ENCODE measurements at places on chromosomes 2 and 18.

DNA sequence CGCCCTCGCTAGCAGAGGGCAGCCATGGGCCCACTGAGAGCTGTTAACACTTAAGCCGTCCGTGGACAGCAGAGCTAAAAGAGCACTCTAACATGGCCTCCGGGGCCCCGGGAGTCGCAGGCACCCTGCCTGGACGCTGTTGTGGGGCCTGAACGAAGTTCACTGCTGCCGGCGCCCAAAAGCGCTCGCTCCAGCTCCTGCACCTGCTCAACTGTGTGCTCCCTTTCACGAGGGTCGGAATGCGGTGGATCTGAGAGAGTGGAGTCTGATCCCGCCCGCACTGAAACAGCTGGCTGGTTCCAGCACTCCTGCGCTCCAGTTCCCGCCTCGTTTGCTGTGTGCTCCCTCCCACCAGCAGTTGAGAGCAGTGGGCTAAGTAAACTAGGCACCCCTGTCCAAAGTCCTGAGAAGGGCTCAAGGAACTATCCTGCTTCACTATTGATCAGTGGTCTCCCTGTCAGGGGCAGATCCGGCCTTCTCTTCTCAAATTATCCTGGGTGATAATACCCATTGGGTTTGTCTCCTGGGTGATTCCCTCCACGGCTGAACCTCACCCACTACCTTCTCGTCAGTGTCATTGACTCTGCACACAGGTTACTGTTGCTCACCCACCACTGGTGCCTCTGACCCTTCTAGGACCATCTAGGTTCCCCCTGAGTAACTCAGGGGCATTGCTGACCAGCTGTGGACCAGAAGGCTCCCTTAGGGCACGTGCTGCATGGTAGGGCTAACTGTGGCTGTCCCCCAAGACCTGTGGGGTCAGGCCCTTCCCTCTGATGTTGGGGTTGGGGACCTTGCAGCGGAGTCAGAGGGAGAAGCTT, 23.5 kb downstream of the B3GNT7 start:
- no peak for DNase-seq

GRCh38 chr2:222959358-222959757, 92.6 kb upstream of the KCNE4 start:
- no peak for DNase-seq

DNA sequence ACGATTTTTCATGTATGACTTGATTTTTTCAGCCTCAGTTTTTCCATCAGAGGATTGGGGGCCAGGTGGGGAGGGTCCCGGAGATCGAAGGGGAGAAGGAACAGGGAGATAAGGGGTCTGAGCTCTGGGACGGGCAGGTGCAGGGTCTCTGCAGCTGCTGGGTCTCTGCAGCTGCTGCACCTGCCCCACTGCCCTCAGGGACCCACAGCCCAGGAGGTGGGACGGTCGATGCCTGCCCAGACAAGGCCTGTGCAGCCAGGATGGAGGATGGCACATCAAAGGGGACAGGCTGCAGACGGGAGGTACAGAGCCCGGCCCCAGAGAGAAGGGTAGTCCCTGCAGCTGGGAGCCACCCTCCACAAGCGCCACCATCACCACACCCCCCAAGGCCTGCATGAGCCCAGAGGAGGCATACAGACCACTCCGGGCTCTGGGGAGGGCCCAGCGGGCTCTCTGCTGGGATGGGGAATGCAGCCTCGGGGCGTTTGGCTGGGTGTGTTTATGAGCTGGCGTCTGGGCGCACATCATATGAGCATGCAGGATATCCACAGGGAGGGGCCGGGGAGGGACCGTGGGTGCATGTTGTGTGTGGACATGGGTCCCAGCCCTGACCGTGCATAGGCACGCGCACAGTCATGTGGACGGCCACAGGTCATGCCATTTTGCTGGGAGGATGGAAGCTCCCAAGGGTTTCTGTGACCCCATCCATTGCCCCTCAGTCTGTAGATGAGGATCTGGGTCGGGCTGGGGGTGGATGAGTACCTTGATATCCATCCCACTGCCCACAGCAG, 34.9 kb upstream of the GPC1 start:
- DNase-seq, result peak; percentile 44

- DNase-seq, result no peak
These were observed 50.3 kb downstream of the MTERF4 start for GRCh38 chr2:241051578-241052487.

GRCh38 chr2:45009303-45009927, at the start of gene SIX2:
SIX2 (minus strand) TSS chr2:45009452; CDS start chr2:45009110, 342 bp downstream.
- peak; percentile 94 for DNase-seq

GRCh38 chr2:192124571-192124970, 70.2 kb downstream of the TMEFF2 start:
- DNase-seq, result no peak

- DNase-seq, result no peak
These were observed 72.6 kb downstream of the TRABD2A start for GRCh38 chr2:84808279-84808678.

DNA sequence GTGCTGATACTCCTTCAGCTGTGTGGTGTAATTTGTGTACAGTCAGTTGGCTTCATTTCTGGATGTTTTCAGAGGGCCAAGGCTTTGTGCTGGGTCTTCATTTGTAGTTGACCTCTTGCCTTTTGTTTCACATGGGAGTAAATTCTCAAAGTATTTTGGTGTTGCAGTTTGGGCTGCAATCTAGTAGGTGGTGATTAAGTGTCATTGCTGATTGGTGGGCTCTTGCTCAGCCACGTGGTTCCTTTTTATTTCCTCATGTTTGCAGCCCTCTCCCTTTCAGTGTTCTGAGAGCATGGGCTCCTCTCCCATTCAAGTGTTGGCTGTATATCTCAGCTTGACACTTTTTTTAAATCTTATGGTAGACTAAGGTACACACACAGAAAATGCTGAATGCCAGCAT, 96.8 kb downstream of the SNTG2 start:
- DNase-seq, result no peak

DNA sequence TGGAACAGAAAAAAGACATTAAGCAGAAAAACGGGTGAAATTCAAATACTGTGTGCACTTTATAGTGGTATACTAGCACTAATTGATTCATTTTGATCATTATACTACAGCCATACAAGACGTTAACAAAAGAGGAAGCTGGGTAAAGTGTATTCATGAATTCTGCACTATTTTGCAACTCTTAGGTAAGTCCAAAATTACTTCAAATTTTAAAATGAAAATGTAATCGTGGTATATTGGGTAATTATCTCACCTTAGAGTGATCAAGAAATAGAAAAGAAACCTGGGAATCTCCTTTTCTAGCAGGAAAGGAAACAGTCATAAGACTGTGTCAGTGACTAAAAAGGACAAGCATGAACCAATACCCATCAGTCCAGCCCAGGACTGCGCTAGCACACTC, 5.4 kb downstream of the TGFBRAP1 start:
- no peak for DNase-seq

GRCh38 chr2:237202288-237203030, 116.8 kb downstream of the COPS8 start:
- DNase-seq, result no peak

DNA sequence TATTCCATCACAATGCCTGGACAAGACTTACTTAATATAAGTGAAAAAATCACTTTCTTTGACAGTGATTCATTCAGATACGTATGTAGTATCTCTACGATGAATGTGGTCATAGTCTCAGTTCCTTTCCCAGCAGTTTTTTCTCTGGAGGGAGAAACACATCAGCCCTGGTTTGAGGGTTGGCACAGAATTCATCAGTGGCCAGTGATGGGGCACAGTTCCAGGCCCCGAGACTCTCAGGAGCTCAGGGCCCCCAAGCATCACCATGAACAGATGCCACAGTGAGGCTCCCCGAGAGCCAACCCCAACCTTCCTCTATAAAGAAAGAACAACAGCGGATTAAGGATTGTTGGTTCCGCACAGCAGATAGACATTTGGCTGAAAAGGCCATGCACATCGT, 12.5 kb downstream of the PRKAG3 start:
- DNase-seq, result no peak

- DNase-seq, result no peak
These were observed 263.1 kb downstream of the ARHGAP15 start for GRCh38 chr2:143392358-143392757.

- DNase-seq, result no peak
These were observed 300.7 kb downstream of the SP3 start for GRCh38 chr2:173664513-173664910.

DNA sequence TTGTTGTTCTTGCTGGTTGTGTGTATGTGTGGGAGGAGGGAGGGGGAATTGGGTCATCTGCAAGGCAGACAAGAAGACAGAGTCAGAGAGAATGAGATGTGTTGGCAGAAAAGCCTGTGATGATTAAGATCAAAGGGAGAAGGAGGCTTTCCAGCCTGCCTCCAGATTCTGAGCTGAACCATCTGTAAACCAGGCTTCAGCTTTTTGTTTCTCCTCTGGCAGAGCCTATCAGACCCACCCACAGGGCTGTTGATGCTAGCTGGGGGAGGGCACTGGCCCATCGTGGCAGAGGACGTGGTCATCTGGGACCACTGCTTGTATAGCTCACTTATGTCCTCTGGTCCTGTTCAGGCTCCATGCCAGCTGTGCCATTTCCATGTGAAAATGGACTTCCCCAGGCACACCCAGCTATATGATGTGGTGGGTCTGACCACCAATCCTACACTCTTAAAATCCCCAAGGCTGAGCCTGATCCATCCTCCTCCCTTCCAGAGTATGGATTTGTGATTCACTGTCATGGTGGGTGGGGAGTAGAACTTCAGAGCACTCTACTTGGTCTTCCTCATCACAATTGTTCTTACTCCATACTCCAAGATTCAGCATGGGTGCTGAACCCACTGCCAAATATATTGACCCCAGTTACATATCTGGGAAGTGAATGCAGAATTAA, 27.8 kb upstream of the COL6A3 start:
- no peak for DNase-seq

GRCh38 chr2:202007015-202007982, 26.4 kb upstream of the FZD7 start:
- DNase-seq, result no peak

GRCh38 chr2:29463181-29463900, 348.1 kb downstream of the CLIP4 start:
- DNase-seq, result no peak

- no peak for DNase-seq
These were observed 361.7 kb downstream of the ANAPC1 start for GRCh38 chr2:111522231-111522768.

DNA sequence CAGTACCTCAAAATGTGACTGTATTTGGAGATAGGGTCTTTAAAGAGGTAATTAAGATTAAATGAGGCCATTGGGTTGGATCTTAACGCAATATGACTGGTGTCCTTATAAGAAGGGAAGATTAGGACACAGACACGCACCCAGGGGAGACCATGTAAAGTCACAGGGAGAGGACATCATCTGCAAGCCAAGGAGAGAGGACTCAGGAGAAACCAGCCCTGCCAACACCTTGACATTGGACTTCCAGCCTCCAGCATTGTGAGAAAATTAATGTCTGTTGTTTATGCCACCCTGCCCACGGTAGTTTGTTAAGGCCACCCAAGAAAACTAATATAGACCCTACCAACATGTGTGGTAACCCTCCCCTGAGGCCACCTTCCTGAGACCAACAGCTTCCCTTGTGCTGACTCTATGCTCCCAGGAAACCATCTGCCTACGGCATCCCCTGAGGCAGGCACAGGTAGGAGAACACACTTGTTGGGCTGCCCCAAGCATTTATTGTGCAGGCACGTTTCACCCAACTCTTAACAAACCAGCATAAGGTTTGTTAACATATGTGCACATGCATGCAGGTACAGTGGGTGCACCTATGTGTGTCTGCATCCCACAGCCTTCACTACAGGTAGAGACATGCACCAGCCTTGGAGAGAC, 161.5 kb upstream of the AGAP1 start:
- no peak for DNase-seq

DNA sequence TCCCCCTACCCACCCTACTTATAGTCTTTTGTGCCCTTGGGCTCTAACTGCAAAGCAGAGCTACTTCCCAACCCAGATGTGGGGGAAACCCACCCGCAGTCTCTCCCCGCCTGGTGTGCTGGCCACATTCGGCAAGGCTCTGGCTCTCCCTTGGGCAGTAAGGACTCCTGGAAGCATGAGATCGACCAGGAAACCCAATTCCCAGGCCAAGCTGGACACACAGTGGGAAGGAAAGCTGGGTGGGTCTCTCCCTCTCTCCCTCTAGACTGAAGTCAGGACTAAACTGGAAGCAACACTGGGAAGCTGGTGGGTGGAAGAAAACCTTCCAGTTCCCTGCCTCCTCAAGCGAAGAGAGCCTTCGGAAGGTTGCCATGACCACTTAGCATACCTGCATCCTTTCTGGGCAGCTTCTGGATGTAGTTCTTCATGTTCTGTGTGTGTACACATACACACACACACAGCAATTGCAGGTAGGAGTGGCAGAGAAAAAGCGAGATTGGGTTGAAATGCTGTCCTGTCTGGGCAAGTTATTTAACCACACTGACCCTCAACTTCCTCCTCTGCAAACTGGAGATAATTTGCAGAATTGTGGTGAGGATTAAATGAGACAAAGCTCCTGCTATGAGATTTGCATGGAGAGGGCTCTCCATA, 33.9 kb downstream of the ZBTB7C start:
- DNase-seq, result no peak

GRCh38 chr2:167980439-167980838, 267.0 kb downstream of the STK39 start:
- no peak for DNase-seq

GRCh38 chr2:24920098-24920808, at the start of gene ADCY3:
ADCY3 (minus strand) TSS chr2:24920237; CDS start chr2:24918987, 1,250 bp downstream.
- peak; percentile 78 for DNase-seq

GRCh38 chr2:237321746-237322145, 92.2 kb downstream of the COL6A3 start:
- DNase-seq, result no peak

GRCh38 chr2:230757476-230757875, 44.8 kb downstream of the CAB39 start:
- DNase-seq, result no peak

GRCh38 chr2:126656431-126657147, 631 bp downstream of the GYPC start:
- peak; percentile 74 for DNase-seq

DNA sequence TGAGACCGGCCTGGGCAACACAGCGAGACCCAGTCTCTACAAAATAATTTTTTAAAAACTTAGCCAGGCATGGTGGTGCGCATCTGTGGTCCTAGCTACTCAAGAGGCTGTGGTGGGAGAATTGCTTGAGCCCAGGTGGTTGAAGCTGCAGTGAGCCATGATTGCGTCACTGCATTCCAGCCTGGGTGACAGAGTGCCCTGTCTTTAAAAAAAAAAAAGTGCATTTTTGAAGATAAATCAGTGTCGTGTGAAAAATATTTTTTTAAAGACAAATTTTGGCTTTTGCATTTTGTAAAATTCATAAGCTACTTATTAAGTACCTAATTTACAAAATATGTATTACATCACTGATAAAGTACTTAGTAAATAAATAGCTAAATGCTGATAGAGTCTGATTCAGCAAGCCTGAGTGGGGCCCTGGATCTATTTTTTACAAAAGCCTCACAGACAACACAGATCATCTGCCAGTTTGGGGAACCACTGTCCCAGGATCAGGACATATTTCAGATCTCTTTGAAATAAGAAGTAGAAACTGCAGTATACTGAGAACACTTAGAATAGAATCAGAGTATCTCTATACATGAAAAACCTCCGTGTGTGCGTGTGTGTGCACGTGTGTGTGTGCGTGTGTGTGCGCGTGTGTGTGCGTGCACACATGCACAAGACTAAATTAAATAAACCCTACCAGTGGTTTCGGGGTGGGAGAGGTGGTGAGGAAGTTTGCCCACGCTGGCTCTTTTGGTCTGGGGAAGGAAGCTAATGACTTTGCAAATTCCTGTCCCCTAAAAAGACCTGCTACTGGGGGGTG, 61.6 kb downstream of the AAK1 start:
- no peak for DNase-seq

- DNase-seq, result no peak
These were observed 153.0 kb downstream of the KLHL29 start for GRCh38 chr2:23537991-23538390.

GRCh38 chr2:176917-177316, 86.9 kb downstream of the SH3YL1 start:
- no peak for DNase-seq

- DNase-seq, result no peak
These were observed 51.4 kb downstream of the MARCO start for GRCh38 chr2:118993392-118993752.
